ENCODE measurements at places on chromosomes 11 and 22.

DNA sequence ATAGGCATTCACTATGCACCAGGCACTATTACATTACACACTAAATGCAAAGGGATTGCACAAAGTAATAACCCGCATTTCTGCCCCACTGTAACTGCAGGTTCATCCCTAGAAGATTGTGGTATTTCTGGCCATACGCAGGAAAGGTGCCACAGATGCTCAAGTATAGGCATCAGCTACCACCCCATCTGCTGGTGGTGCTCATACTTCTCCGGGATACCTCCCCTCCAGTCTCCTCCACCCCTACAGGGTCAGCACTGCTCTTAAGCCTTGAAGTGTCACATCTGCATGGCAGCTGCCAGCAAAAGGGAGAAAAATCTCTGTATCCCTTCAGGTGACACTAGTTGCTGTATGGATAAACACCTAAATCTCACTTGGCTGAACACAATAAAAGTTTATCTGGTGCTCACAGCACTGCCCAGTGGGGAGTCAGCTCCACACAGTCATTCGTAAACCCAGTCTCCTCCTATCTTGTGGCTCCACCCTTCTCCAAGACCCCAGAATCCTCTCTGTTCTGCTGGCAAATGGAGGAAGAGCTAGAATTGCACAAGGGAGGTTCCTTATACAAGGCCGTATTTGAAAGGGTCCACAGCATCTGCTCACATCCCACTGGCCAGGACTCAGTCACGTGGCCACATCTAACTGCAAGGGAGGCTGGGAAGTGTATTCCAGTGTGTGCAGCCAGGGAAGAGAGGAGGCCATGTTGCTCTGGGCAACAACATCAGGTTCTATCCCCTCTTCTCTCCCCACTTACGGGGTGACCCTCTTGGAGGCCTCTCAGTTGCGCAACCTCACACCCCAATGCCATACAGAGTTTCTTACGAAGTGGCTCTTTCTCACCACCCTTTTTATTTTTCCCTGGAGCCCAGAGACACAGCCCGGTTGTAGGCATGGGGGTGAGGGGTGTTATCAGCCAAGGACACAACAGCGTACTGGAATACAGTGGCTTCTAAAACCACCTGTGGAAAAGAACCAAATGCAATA is 114.7 kb downstream of the BUD13 start:
- no peak for DNase-seq

DNA sequence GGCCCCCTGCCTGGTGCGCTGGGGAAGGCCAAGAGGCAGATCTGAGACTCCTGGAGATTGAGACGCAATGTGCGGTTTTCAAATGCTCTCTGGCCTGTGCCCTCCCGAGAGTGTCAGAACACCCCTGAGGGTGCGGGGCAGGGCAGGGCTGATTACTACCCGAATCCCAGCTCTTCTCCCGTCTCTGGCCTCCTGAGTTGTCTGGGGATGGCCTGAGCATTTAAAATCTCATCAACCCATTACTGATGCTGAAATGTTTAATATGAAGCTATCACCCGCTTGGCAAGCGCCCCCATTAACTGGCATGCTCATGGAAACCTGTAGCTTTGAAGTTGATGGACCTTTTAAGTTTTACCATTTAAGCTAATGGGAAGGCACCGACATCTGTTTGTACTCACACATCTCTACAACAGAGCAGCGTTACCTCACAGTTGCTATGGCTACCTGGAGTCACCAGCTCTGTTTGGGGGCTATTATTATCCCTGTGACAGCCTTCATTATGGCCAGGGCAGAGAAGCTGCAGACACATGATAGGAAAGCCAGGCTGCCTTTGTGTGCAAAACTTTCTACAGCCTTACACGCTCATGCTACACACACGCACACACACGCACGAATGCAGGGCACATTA is 3.6 kb upstream of the MB start:
- DNase-seq = peak; percentile 31

DNA sequence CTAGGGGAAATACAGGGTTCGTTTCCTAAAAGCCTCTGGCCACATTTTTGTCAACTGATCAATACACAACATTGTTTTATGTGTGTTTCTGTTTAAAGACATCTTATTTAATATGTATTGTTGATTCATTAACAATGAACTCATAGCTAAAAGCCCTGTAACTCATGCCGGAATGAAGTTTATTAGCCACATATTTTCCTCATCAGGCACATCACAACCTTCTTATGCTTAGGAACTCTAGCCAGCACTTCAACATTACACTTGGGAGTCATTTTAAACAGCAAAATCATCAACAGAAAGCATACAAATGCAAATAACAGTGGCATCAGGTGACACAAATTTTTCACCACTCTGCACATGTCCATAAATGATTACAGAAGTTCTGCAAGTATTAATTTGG is 15.1 kb upstream of the BLID start:
- no peak for DNase-seq

DNA sequence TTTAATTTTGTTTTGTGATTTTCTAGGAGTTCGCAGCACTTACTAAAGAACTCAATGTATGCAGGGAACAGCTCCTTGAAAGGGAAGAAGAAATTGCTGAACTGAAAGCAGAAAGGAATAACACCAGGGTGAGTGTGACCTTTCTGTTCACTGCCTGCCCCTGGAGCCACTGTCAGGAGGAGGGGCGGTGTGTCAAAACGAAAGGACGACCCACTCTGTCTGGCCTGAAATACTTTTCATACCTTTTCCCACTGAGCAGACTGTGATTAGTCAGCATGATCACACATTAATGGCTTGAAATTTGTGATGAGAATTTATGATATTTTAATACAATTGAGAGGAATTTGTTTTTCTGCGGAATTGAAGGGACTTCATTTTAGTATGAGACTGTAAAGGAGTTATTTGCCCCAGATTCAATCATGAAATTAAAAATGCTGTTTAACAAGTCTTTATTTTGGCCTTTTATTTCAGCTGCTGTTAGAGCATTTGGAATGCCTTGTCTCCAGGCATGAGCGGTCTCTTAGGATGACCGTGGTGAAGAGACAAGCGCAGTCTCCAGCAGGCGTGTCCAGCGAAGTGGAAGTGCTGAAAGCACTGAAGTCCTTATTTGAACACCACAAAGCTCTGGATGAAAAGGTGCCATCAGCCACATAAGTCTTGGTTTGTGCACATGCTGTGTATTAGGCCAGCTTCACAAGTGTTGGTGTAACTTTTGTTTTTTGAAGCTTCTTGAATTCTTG is 54.1 kb downstream of the PPFIA1 start:
- DNase-seq = peak; percentile 31

- no peak for DNase-seq
These were observed 20.8 kb upstream of the CHKA start for GRCh38 chr11:68142028-68142412.

- peak; percentile 17 for DNase-seq
These were observed 15.7 kb downstream of the GRIK4 start for GRCh38 chr11:120527111-120527761.

DNA sequence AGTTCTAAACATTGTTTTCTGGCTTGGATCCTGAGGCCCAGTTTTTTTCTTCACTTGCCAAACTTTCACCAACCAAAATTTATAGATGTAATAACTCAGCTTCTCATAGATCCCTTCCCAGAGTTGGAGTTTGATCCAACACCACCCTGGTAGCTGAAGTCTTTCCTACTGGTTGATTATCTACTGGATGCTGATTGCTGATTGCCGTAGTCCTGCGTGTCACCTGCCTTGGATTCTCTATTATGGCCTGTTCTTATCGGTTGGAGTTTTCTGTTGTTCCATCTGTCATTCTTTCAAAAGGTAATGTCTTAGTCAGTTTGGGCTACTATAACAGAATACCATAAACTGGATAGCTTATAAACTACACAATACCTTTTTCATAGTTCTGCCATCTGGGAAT is 17.3 kb upstream of the OR6X1 start:
- no peak for DNase-seq

DNA sequence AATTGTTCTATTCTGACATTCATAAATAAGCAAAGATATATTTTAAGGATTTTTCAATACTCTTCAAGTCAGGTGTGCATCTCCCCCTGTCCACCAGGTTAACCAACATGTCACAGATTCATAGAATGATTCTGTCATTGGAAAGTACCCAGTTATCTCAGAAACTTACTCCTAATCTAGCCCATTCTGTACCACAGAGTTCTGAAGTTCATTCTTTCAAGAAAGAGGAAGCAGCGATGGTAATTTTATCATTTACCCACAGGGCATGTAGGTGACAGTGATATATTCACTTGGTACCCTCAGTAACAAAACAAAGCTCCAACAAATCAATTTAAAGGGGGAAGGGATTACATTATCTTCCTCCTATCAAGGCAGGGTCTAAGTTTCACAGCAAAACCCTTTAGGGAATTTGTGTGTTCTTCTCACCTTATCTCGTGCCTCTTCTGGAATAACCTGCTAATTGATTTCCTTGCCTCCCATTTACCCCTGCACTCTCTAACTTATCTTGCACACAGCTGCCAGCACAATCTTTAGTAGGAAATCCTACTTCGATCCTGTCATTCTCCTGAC is 19.0 kb upstream of the MPPED2 start:
- no peak for DNase-seq

DNA sequence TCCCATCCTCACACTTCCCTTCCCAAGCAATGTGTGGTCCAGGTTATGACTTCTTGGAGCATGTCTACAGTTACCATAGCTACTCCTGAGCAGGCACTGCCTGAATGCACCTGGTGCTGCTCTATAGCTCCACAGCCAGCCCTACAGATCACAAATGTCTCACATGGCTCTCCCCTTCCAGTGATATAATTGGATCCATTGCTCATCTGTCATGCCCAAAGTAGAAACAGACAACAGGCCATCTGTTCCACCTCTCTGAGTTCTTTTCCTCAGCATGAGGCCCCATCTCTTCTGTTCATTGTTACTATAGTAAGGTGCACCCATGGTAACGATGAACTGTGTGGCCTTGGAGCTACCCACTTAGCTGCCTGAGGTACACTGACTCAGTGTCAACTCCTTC is 320.3 kb upstream of the ZC3H12C start:
- no peak for DNase-seq

DNA sequence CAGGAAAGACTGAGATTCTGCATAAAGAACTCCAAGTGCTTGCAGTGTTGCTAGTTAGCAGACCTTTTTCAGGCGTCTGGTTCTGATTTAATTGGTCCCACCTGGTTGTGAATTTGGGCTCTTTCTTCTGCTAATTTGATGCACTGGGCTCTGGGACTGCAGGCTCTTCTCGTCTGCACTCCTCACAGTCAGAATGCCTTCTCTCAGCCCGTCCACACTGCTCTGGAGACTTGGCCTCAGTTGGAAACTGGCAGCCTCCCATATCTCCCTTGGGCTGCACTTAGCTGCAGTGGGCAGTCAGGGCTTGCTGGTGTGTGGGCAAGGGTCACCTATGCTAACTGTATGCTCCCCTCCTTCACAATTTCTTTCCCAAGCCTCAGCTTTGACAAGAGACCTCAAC is 1.5 kb downstream of the TRIM6 start:
- no peak for DNase-seq

DNA sequence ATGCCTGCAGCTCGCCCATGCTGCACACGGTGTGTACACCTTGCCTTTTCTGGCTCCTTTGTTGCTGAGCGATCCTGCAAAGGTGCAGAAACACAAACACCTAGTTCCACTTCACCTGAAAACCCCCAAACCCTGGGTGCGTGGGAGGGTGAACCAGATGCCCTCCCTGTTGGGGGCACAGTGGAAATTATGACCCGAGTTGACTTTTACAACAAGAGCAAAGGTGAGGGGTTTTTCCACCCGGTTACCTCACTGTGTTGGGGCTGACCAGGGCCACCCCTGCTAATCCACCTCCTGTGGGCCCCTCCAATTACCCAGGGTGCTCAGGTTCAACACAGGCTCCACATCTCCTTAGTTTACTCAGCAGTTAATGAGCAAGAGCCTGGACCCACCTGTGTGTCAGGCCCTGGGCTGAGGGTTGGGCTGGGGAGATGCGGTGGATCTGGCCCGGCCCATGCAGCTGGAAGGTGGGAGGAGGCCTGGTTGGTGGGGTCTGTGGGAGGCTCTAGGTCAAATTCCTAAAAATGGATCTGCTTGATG is 42.1 kb downstream of the LRRC32 start:
- DNase-seq = no peak

- peak; percentile 65 for DNase-seq
These were observed 66.8 kb downstream of the FZD4 start for GRCh38 chr11:86888164-86889000.

GRCh38 chr22:22593250-22593649 is 34.2 kb upstream of the PRAME start:
- DNase-seq = no peak

DNA sequence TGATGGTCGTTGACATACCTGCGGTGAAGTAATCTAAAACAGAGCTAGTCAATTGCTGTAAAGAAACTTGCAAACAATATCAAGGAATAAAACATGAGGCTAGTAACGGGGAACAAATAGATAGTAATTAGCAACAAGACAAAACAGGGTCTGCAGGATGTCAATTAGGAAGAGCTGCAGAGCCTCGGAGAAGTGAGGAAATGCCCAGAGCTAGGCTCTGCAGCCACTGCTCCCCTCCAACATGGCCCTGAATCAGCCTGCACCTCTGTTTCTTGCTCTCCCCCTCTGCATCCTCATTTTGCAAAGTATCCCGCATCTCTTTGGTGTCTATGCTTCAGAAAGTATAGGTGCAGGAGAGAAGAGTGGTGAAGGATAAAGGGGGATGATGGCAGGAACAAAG is 507.4 kb upstream of the FAT3 start:
- no peak for DNase-seq

GRCh38 chr11:46520971-46521745 is 72.7 kb downstream of the AMBRA1 start:
- peak; percentile 80 for DNase-seq

GRCh38 chr11:63833048-63833447 is 5.9 kb upstream of the MARK2 start:
- DNase-seq = no peak

DNA sequence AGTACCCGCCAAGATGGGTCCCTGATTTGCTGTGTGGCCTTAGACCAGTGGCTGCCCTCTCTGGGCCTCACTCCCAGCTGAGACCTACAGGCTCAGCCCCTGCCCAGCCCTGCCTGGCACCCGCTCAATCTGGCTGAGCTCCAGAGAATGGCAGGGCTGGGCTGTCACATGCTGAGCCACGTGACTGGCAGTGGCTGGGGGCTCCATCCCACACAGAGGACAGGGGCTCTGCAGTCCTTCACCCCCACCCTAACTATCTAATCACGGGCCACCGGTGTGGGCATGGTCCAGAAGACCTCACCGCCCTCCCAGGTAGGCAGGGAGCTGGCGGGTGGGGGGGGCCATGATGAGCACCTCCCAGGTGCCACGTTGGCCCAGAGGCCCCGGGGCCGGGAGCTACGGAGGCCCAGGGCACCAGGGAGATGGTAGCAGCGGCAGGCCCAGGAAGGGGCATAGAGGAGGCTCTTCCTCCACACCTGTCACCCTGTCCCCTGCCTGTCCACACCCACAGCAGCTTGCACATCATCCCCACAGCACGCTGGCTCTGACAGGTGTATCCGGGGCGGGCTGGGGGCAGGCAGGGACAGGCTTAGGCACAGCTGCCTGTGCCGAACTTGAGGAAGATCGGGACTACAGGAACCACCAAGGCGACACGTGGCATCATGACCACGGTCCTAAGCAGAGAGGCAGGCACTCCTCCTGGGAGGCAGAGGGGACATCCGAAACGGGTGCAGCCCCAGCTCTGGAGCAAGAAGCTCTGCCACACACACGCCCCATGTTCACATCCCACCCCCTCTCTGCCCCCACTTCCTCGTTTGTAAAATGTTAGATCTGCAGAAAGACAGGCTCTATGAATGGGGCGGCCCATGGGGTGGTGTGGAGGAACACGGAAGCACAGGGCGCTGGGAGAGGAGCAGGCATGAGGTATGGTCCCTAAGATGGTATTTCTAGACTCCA is 1.5 kb upstream of the ALDH3B1 start:
- DNase-seq = no peak

Measured in astrocyte of the spinal cord (primary cell).